ENCODE measurements at places on chromosomes 16 and 17. TPM values are rescaled to one million over a fixed set of nuclear protein-coding genes. Genes with fewer than 3 reads are reported as not detected.

- no peak overlapping the region for H3K4me3 ChIP-seq
- H3K4me1 ChIP-seq, result no peaks in the 10 kb centered on the region
- H3K27me3 ChIP-seq, result no peaks in the 10 kb centered on the region
- H3K36me3 ChIP-seq, result no peaks in the 10 kb centered on the region
Measured at GRCh38 chr16:48833461-48833860, 223.5 kb upstream of the N4BP1 start.

DNA sequence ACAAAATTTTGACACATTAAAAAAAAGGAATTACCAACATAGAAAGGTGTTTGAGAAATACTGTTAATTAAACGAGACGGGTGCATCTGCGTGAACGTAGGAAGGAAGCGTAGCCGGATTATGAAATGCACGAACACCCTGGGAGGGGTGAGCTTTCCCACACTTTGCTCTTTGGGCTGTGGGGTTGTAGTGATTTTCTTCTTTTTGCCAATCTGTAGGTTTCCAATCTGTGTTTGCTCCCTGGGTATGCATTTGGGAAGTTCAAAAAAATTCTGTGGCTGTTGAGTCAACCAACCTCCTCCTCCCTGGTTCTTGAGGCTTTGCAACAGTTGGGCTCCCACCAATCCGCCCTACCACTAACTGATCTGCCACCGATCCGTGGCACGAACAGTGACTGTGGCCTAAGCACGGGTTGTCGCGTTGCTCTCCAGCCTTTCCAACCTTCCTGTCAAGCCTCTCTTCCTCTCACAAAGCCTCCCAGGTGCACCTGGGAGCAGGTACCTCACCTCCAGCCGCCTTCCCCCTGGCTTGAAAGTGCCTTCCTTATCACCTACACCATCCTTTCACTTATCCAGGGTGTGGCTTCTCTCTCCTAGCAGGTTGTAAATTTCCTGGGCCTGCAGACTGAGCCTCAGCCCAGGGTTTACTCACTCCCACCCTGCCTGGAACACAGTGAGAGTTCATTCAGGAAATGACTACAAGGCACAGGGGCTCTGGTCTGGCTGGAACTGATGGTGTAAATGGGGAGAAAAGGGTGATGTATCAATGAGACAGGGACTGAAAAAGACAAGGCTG lies 16.6 kb downstream of the RTN4RL1 start:
- peaks cover 16% of the 10 kb centered on the region for H3K4me1 ChIP-seq
- H3K4me3 ChIP-seq, result no peak overlapping the region
- no peak for DNase-seq
- no peaks in the 10 kb centered on the region for H3K27me3 ChIP-seq
- no peak overlapping the region for H3K27ac ChIP-seq

- no peak overlapping the region for H3K4me3 ChIP-seq
- H3K4me1 ChIP-seq, result no peaks in the 10 kb centered on the region
- DNase-seq, result no peak
- no peak overlapping the region for H3K27ac ChIP-seq
- H3K27me3 ChIP-seq, result peaks cover 5% of the 10 kb centered on the region
Measured at GRCh38 chr17:33178681-33179080, 114.4 kb downstream of the ASIC2 start.

GRCh38 chr17:40850293-40850972 lies 16.6 kb downstream of the KRT12 start:
- H3K4me1 ChIP-seq, result no peaks in the 10 kb centered on the region
- no peak overlapping the region for H3K4me3 ChIP-seq
- no peak overlapping the region for H3K27ac ChIP-seq
- no peak for DNase-seq

- H3K4me3 ChIP-seq, result no peak overlapping the region
- H3K4me1 ChIP-seq, result peaks cover 24% of the 10 kb centered on the region
- no peak overlapping the region for H3K27ac ChIP-seq
Measured at GRCh38 chr16:49756775-49757558, 98.9 kb downstream of the ZNF423 start.

GRCh38 chr16:5446623-5447240 lies 349.1 kb upstream of the EEF2KMT start:
- no peaks in the 10 kb centered on the region for H3K4me1 ChIP-seq
- peaks cover 6% of the 10 kb centered on the region for H3K27me3 ChIP-seq
- no peak for DNase-seq
- no peak overlapping the region for H3K27ac ChIP-seq
- no peak overlapping the region for H3K4me3 ChIP-seq

DNA sequence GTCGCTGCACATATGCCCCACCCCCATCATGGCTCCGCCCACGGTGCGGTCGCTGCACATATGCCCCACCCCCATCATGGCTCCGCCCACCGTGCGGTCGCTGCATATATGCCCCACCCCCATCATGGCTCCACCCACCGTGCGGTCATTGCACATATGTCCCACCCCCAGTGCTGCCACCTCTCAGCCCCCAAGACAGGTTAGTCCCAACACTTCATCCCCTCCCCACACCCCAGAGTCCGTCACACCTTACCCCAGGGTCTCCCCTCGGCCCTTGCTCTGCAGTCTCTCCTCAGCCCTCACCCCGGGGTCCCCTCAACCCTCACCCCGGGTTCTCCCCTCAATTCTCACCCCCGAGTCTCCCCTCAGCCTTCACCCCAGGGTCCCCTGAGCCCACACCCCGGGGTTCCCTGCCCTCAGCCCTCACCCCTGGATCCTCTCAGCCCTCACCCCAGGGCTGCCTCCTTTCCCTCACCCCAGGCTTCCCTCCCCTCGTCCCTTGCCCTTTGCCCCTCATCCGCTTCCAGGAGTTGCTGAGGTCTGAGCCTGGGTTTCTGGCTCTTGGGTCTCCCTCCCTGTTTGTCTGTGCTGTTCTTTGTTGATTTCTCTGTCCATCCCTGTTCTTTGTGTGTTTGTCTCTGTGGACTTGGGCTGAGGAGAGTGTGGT lies 25.6 kb downstream of the TPSG1 start:
- no peaks in the 10 kb centered on the region for H3K36me3 ChIP-seq
- no peaks in the 10 kb centered on the region for H3K27me3 ChIP-seq
- H3K4me3 ChIP-seq, result no peak overlapping the region
- no peak for DNase-seq
- no peaks in the 10 kb centered on the region for H3K4me1 ChIP-seq

DNA sequence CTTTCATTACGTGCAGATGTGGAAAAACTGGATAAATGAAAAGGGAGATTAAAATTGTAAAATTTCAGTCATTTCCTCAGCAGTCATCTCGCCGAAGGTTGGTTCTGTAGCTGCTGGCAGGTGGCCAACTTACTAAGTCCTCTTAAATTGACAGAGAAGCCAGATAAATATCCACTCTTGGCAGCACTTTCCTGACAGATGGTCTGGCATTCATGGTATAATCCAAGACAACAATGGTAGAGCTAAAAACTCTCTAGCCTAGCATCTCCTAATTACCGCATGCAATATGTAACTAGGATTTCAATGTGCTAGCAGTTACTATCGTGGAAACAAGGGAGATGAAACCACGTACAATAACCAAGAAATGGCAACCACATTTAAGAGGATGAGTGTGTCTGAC lies 306.3 kb downstream of the CNTNAP4 start:
- H3K4me3 ChIP-seq, result no peak overlapping the region
- no peaks in the 10 kb centered on the region for H3K27me3 ChIP-seq
- no peaks in the 10 kb centered on the region for H3K4me1 ChIP-seq

DNA sequence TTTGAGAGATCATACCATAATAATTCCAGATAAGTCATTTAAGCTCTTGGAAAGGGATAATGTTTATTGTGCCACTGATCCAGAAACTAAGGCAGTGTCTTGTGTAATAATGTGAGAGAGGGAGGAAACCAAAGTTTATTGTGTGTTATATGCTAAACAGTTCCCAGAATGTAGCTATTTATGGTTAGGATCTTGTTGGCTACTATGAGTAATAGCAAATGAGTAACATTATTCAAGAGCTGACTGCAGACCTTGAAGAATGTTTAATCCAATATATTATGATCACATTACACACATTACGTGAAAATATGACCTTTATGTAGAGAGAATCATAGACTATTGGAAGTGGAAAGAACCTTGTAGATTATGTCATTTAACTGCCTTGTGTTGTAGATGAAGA lies 139.5 kb downstream of the BCAS3 start:
- DNase-seq, result no peak
- H3K27ac ChIP-seq, result no peak overlapping the region
- H3K36me3 ChIP-seq, result no peaks in the 10 kb centered on the region
- no peaks in the 10 kb centered on the region for H3K27me3 ChIP-seq
- H3K4me1 ChIP-seq, result no peaks in the 10 kb centered on the region
- no peak overlapping the region for H3K4me3 ChIP-seq

DNA sequence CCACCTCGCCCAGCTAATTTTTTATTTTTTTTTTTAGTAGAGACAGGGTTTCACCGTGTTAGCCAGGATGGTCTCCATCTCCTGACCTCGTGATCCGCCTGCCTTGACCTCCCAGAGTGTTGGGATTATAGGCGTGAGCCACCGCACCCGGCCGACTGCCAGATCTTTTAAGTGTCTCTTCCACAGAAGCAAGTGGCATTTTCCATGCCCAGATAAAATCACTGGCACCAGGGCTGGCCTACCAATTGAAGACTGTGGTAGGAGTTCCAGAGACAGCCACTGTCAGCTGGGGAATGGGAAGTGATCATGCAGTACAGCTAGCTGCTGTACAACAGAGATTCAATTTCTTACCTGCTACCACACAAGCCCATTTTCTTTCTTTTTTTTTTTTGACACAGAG lies 17.9 kb downstream of the CNP start:
- peaks cover 97% of the 10 kb centered on the region for H3K36me3 ChIP-seq
- DNase-seq, result no peak
- no peak overlapping the region for H3K27ac ChIP-seq
- no peaks in the 10 kb centered on the region for H3K4me1 ChIP-seq
- H3K4me3 ChIP-seq, result no peak overlapping the region
- H3K27me3 ChIP-seq, result no peaks in the 10 kb centered on the region

GRCh38 chr16:82302042-82302727 lies 132.2 kb upstream of the MPHOSPH6 start:
- H3K36me3 ChIP-seq, result no peaks in the 10 kb centered on the region
- H3K4me3 ChIP-seq, result no peak overlapping the region
- no peak for DNase-seq
- H3K4me1 ChIP-seq, result no peaks in the 10 kb centered on the region
- no peak overlapping the region for H3K27ac ChIP-seq

DNA sequence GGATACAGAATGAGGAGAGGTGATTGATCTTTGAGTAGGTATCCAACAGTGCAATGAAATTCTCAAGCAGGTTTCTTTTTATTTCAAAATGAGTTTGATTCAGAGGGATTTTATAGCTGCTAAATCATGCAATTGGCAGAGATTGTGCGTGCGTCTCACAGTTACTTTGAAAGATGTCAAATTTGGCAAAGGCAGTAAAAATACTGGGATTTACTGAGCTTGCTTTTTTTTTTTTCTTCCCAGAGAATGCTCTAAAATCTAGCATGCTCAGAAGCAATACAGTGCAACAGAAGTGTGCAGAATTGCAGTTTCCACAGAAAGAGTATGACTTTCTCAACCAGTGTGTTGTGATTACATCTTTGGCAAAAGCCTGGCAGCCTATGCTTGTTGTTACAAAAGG lies 410.7 kb upstream of the GOT2 start:
- no peaks in the 10 kb centered on the region for H3K4me1 ChIP-seq
- no peaks in the 10 kb centered on the region for H3K36me3 ChIP-seq
- no peaks in the 10 kb centered on the region for H3K27me3 ChIP-seq
- DNase-seq, result no peak
- H3K4me3 ChIP-seq, result no peak overlapping the region

DNA sequence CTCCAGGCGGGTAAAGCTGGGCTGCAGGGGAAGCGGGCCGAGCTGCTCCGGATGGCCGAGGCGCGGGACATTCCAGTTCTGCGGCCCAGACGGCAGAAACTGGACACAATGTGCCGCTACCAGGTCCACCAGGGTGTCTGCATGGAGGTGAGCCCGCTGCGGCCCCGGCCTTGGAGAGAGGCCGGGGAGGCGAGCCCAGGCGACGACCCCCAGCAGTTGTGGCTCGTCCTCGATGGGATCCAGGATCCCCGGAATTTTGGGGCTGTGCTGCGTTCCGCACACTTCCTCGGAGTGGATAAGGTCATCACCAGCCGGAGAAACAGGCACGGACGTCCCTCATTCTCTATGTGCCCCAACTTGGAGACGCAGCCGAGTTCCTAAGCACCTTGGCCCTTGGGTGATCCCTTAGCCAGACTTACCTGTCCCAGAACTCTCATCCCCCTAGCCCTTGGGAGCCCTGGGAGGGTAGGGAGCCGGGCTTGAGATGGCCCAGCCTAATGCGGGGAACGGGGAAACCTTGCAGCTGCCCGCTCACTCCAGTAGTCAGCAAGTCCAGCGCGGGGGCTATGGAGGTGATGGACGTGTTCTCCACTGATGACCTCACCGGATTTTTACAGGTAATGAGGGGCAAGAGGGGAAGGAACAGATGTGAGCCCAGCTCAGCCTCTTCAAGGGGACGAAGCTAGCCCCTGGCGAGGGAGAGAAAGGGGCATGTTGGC lies 806 bp downstream of the MRM1 start:
- no peaks in the 10 kb centered on the region for H3K36me3 ChIP-seq
- peaks cover 26% of the 10 kb centered on the region for H3K4me1 ChIP-seq
- H3K27ac ChIP-seq, result peak overlapping the region; percentile 86

GRCh38 chr17:58272367-58273280 lies 8.1 kb downstream of the MPO start:
- DNase-seq, result no peak
- no peaks in the 10 kb centered on the region for H3K4me1 ChIP-seq
- no peak overlapping the region for H3K4me3 ChIP-seq
- H3K27me3 ChIP-seq, result peaks cover 11% of the 10 kb centered on the region
- no peaks in the 10 kb centered on the region for H3K36me3 ChIP-seq
- H3K27ac ChIP-seq, result no peak overlapping the region

Gene SLC46A1
- 23.3 TPM for total RNA-seq

Gene MGAT5B
- 1.3 TPM for total RNA-seq

Gene KRTAP2-3
- total RNA-seq, result not detected

Gene LITAFD
- not detected for total RNA-seq

Gene NPIPA8
- 0.80 TPM for total RNA-seq

Gene RNF222
- not detected for total RNA-seq
